Stimulated activated CD8-positive, alpha-beta memory T cell treated with anti-CD3 and anti-CD28 coated beads, Interleukin-15, amount 100 ng/mL, for 4 hours (primary cell): ENCODE measurements at places on chromosomes 3 and 15.
A peak's percentile ranks its signal among the peaks of the same experiment; 100 is the strongest.

DNA sequence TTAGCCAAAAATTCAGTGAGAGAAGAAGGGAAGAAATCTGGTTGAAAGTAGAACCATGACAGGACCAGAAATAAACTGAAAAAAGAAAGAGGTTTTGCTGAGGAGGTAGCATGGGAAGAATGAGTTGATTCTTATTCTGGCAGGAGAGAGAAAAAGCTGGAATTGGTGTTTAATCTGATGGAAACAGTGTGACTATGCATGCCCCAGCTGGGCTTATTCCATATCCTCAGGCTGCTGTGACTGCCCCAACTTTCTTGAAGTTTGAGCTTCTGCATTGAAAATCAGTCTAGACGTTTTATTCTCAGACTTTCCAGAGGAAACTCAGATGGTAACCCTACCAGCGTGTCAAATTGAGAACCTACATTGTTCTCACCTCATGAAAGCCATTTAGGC, 352.5 kb upstream of the DCBLD2 start:
- DNase-seq: no peak

GRCh38 chr3:151371526-151371925, 13.0 kb downstream of the P2RY12 start:
- DNase-seq: no peak

DNA sequence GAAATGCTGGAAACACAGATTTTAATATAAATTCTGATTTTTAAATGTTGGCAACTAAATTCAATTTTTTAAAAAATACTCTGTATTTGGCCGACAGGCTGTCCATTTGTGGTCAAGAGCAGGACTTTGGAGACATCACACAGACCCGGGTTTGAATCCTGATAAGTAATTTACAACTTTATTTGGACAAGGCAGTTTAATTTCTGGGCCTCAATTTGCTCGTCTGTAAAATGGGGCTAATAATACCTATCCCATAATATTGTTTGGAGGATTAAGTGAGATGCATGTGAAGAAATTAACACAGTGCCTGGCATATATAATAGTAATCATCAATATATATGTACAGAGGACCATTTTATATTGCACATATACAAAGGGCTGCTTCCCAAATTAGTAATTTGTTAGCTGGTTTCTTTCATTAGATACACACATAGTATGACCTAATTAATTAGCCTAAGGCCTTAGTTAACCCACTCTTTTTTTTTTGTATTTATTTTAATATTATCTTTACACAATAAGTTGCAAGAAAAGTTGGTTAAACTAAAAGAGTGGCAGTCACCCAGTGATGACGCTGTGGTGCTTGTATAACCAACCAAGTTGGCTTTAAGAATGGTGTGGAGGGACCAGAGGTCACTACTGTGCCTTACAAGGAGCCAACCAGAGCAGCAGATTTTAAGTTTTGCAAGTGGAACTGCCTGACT, 665 bp downstream of the PIGB start:
- no peak for DNase-seq

- no peak for DNase-seq
These were observed 11.8 kb downstream of the TOP2B start for GRCh38 chr3:25652921-25653320.

GRCh38 chr3:57805674-57806073, 49.6 kb downstream of the SLMAP start:
- no peak for DNase-seq

GRCh38 chr3:42216302-42216701, 49.7 kb downstream of the CCK start:
- DNase-seq: no peak

- DNase-seq: no peak
These were observed 3.6 kb downstream of the ZBTB38 start for GRCh38 chr3:141371882-141372281.

GRCh38 chr15:43410572-43411214, 39.8 kb downstream of the TUBGCP4 start:
- DNase-seq: no peak

DNA sequence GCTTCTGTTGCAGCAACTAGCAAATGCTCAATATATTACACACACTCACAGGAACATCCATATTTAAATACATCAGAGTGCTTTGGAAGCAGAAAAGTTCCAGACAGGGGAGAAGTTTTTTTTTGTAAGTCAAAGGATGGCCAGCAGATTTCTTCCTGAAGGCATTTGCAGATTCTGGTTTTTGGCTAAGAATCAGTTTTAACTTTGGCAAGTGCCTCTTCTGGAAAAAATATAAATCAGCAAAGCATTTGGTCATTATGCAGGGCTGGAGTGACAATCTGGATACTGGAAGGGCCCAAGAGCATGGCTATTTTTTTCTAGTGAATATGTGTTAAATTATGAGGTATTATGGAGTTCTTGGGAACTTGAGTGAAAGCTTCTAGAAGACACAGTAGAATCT, 495.3 kb upstream of the ARPP21 start:
- no peak for DNase-seq

- DNase-seq: no peak
These were observed 14.2 kb upstream of the U2SURP start for GRCh38 chr3:142987080-142987700.

GRCh38 chr15:39767921-39768320, 14.7 kb downstream of the FSIP1 start:
- no peak for DNase-seq

DNA sequence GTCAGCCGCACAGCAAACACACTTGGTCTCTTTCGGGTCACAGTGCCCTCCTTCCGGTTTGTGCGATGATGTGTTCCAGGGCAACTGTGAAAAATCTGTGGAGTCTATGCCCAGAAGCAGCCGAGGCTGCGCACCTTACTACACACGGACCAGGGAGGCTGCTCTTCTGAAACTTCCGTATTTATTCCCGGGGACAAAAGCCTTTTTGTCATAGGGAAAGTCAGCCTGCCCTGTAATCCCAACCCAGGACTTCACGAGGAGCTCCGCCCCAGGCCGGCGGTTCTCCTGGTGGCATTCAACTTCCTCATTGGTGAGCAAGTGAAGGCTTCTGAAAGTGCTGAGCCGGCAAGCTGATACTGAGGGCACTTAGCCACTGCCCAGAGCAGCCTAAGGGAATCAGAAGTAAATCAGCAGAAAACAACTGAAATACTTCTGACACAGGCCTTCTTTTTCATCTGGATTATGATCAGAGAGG, 126.5 kb downstream of the FMN1 start:
- DNase-seq: no peak

GRCh38 chr15:83462026-83462425, 14.9 kb downstream of the SH3GL3 start:
- no peak for DNase-seq

GRCh38 chr3:19725000-19725399, 209.0 kb downstream of the EFHB start:
- DNase-seq: no peak

GRCh38 chr3:17632401-17633100, 109.9 kb downstream of the TBC1D5 start:
- no peak for DNase-seq

DNA sequence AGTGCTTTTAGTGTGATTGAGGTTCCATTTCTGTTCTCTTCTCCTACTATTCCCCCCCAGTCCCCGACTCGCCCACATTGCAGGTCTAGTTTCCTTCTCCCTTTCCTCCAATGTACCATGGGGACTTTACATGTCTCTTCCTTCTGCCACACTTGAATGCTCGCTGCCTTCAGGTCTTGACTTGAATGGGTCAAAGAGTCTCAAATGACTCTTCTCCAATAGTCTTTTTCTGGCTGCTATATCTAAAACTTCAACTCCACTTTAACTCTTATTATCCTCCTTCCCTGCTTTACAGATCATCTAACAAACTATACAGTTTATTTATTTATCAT, 213.9 kb upstream of the SLC2A2 start:
- no peak for DNase-seq

DNA sequence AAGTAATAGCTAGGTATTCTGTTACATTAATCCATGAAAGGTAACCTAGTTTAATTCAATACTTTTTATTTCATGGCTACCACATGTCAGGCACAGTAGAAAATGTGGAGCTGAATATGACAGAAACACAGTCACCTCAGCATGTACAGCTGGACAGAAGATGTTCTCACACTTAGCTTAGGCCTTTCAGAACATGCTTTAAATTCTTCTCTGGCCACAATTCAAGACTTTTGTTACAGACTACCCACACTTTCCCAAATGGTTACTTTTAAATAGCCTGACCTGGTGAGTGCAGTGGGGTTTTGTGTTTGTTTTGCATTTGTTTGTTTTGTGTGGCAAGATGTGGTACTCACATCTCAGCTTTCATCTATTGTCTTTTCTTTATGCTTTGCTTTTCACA, 1079.5 kb downstream of the IGSF11 start:
- no peak for DNase-seq

- no peak for DNase-seq
These were observed 44.5 kb downstream of the NEK10 start for GRCh38 chr3:27324686-27325085.

- DNase-seq: no peak
These were observed 70.2 kb downstream of the SLC6A1 start for GRCh38 chr3:11062704-11063103.

DNA sequence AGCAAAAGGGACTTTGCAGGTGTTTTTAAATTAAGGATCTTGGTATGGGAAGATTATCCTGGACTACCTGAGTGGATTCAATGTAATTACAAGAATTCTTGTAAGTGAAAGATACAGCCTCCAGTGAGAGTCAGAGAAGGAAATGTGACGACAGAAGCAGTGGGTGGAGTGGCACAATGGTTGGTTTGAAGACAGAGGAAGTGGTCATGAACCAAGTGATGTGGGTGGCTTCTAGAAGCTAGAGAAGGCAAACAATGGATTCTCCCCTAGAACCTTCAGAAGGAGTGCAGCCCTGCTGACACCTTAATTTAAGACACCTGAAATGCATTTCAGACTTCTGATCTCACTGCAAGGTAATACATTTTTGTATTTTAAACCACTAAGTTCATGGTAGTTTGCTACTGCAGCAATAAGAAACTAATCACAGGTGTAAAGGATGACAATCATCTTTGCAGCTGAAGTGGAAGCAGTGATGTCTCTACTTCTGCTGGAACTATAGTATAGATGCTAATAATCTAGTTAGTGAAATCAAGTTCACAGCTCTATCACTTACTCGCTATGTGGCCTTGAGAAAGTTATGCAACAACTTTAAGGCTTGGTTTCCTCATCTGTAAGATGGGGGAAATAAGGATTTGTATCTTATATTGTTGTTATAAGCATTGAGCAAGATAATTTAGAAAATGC, 403.4 kb upstream of the SUCLG2 start:
- DNase-seq: peak; percentile 23

GRCh38 chr3:78845605-78846004, 922.2 kb downstream of the ROBO1 start:
- no peak for DNase-seq

- no peak for DNase-seq
These were observed 97.1 kb upstream of the ICE2 start for GRCh38 chr15:60576044-60576443.
